Sciatic nerve (tissue), 2 donors: ENCODE measurements at places on chromosomes 11 and 22.

GRCh38 chr22:42676059-42676607 lies 26.9 kb upstream of the CYB5R3 start:
- no peak for DNase-seq

- no peak for DNase-seq
These were observed 173.9 kb downstream of the NAV2 start for GRCh38 chr11:19886498-19886897.

- DNase-seq: no peak
These were observed 7.6 kb downstream of the VPS37C start for GRCh38 chr11:61153593-61154095.

DNA sequence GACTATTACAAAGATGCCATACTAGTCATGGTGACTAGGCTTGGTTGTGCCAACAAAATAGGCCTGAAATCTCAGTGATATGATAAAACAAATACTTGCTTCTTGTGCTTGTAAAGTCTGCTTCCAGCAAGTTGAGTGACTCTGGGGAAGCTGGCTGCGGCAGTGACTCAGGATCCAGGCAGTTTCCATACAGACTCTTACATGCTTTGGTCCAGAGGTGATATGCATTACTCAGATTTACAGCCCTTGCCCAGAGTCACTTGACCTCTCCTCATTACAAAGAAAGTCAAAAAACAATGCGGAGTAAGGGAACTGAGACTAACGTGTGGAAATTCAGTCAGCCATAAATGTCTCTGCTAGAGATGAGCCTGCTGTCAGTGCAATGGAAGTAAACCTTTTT lies 387.5 kb downstream of the KCNA4 start:
- no peak for DNase-seq

DNA sequence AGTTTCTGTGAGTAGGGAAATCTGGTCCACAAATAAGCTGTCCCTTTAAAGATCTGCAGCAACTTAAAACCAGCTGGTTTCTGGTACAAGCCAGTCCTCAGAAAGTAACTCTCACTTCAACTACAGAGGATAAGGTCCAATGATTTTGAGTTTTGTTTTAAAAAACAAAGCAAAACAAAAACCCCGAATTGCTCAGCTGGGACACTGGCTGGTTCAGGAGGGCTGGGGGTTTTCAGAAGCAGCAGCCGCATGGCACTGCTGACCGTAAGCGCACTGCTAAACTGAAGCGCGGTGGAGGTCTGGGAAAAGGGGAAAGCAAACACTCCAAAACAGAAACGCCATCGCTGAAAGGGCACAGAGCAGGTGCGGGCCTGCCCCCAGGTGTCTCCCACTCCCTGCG lies 59.7 kb downstream of the MICAL3 start:
- no peak for DNase-seq
